ENCODE measurements at places on chromosomes 13 and 19.

- no peak for DNase-seq
Measured at GRCh38 chr19:40625406-40626120, 24.4 kb downstream of the LTBP4 start.

DNA sequence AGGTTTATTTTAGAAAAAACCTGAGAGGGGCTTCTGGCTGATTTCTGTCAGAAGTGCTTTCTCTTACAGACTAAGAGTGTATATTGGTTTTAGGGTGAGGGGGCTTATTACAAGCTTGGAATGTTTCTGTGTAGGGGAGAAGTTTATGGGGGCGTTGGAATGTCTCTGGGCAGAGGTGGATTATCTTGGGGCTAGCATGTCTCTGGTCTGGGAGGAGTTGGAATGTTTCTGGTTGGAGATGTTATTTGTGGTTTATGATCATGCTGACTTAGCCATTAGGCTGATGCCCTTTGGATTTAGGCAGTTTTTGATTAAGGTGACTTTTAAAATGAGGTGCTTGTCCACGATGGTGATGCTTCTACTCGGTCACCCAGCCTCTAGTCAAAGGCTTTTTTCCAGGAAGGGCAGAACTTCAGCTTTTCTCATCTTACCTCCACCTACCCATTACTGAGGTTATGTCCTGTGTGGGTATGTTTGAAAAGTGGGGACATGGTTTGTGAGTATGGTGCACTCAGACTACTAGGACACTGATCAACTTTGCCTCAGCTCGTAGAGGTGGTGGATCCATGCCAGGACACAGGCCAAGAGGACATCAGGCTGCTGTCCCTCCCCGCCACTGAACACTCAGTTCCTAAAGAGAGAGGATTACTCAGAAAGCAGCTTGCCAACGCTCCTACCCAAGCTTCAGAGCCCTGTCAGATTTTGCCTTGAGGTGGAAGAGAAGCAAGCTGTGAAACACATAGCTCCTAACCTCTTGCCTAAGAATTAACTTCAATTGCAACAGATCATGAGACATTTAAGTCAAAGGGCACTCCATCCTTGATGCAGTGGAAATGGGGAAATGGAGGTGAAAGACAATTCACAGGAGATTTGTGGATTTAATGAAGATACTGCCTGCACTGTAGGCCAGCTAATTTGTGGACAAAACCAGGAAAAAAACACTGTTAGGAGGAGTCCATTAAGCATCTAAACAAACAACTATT, 63.6 kb downstream of the ZNF44 start:
- DNase-seq = no peak

DNA sequence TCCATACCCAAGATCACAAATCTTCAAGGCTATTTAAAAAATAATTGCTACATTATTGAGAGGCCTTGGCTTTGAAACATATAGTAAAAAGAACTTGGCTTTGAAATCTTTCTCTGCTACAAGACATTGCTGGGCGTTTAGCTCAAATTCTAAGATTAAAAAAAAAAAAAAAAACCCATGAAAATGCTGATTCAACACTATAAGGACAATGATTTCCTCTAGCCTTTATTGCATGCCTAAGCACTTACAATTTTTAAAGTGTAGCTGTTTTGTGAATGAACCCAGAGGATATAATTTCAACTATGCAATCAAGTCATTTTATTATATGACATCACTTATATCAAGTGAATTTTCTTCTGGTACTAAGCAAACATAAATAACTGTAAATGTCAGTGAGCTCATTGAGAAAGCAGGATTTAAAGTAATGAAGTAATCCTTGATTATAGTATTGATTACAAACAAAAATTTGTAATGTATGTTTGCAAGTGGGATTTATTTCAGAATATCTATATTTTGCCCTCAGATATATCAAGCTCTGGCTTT, 340.0 kb upstream of the GPC6 start:
- DNase-seq = no peak

DNA sequence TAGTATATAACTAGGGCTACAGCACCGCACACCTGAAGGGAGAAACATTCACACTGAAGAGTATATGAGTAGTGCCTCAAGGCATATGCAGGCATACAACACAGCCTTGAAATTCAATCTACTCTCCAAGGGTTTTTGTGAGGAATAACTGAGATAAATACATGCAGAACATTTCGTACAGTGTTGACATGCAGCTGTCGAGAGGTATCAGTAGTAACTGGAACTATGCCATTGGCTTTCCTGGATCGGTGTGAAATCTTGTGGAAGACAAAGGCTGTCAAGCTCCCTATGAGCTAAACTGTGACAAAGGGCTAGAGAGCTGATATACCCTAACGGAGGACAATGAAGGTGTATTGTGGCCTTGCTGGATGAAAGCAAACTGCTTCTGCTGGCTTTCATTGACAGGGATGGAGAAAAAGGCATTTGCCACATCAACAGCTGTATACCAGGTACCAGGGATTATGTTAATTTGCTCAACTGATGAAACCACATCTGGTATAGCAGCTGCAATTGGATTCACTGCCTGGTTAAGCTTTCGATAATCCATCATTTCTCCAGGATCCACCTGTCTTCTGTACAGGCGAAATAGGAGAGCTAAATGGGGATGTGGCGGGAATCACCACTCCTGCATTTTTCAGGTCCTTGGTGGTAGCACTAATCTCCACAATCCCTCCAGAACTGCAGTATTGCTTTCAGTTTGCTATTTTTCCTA, 16.3 kb downstream of the MTRF1 start:
- no peak for DNase-seq

DNA sequence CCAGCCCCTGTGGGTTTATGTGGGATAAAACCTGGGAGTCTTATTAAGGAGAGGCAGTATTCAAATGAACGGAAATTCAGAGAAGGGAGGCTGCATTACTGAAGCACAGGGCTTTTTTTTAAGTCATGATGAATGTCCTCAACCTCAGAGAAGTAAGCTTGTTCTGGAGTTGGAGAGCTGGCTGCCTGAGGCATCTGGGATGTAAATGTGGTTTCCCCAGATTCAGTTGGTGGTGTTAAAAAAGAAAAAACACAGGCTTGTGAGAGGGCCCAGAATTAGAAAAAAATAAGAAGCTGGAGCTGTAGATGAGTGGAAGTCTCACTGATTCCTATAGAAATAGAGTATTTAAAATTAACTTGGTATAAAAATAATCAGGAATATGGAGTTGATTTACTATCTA, 64.0 kb upstream of the GPR12 start:
- DNase-seq = no peak

GRCh38 chr19:58544591-58545285, 874 bp downstream of the TRIM28 start:
- DNase-seq = no peak

- no peak for DNase-seq
Measured at GRCh38 chr13:108267347-108267746, 2.2 kb upstream of the TNFSF13B start.

GRCh38 chr19:49918089-49918488, 10.9 kb upstream of the ATF5 start:
- DNase-seq = no peak

GRCh38 chr19:36891768-36892357, 24.2 kb downstream of the ZNF829 start:
- no peak for DNase-seq

DNA sequence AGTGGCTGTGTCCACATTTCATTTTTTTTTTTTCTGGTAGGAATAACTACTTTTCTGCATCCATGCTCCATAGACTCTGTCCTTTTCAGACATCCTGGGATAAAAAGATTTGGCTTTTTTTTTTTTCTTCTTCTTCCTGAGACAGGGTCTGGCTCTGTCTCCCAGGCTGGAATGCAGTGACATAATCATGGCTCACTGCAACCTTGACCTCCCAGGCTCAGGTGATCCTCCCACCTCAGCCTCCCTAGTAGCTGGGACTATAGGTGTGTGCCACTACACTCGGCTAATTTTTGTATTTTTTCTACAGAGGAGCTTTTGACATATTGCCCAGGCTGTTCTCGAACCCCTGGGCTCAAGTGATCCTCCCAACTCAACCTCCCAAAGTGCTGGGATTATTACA, 4.1 kb upstream of the ICAM3 start:
- DNase-seq = no peak

DNA sequence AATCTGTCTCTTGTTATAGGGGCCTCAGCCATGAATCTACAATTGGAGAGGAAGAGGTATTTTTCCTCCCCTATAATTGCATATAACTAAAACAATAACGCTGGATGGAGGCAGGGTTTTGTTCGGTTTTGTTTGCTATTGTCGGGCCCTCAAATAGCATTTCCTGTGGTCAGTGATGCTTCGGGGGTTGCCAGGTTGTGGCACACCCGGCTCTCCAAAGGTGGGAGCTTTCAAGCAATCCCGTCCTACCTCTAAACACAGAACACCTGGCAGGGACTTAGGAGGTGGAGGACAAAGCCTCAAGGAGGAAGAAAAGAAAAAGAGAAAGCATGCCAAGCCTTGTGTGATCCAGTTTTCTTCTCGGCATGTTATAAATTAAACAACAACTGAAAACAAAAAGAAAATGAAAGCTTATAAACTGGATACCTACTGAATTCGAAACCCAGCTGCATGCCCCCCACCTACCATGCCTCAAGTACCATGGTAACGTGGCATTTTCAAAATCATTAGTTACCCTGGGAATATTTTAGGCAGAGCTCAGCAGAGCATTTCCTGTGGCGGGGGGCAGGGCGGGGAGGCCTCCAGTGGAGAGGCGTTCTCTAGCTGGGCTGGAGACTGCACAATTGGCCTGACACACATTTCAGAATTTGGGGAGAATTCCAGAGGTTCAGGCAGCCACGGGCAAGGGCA, 213.8 kb downstream of the DCLK1 start:
- peak; percentile 11 for DNase-seq

GRCh38 chr13:26927511-26927910, 166.9 kb upstream of the GPR12 start:
- DNase-seq = no peak

DNA sequence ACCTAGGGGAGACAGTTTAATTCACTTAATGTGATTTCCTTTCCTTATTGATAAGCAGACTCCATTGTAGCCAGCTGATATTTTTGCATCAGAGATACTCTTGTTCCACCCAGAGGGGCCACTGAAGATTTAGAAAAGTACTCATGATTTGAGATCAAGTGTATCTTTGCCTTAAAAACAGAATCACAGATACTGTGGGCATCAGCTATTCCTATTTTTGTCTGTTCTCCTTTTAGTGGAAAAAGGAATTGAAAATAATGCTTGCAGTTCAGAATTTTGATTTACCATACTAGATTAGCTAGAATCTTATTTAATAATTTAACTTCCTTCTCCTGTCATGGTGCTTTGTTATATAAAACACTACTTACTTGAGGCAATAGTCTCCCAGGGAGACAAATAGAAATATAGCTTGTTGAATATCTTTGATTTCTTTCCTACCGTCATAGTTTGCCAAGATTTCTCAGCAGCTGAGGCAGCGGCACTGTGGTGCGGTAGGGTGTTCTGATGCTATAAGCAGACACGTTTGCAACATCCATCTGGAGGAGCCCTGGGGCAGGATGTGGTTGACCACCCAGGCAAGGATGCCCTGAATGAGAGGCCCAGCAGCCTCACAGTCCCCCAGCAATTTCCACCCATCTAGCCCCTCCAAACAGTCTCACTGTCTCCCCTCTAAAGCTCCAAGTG, 47.0 kb upstream of the RAP2A start:
- DNase-seq = no peak

GRCh38 chr19:55118401-55118991, 1.1 kb upstream of the PPP1R12C start:
- no peak for DNase-seq

DNA sequence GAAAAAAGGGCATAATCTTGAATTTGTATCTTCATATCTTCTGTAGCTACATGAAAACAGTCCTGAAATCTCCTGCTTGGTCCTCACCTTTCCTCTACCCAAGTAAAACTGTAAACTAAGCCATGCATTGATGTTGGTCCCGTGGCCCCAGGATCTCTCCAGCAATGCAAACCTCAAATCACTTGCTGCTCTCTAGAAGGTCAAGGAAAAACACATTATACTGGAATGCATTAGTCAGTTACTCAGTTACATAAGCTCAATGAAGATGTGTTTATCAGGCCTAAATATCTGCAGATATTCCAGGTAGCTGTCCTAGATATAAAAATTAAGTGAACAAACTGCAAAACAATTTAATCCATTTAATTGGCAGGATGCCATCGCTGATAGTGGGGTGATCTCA, 261.8 kb downstream of the ABCC4 start:
- no peak for DNase-seq

GRCh38 chr13:36685927-36686326, 12.1 kb downstream of the SERTM1 start:
- DNase-seq = no peak

DNA sequence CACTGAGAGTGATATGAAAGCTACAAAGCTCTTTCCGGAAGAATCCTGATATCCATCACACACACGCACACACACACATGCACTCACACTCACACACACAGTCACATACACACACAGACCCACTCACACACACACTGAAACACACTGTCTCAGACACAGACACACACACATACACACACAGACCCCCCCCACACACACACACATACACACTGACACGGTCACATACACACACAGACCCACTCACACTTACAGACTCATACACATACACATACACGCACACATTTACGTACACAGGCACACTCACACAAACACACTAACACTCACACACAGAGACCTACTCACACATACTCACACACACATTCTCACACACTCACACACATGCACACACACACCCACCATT, 58.6 kb downstream of the LIG4 start:
- no peak for DNase-seq

- no peak for DNase-seq
Measured at GRCh38 chr13:71624653-71625600, 242.1 kb downstream of the DACH1 start.

DNA sequence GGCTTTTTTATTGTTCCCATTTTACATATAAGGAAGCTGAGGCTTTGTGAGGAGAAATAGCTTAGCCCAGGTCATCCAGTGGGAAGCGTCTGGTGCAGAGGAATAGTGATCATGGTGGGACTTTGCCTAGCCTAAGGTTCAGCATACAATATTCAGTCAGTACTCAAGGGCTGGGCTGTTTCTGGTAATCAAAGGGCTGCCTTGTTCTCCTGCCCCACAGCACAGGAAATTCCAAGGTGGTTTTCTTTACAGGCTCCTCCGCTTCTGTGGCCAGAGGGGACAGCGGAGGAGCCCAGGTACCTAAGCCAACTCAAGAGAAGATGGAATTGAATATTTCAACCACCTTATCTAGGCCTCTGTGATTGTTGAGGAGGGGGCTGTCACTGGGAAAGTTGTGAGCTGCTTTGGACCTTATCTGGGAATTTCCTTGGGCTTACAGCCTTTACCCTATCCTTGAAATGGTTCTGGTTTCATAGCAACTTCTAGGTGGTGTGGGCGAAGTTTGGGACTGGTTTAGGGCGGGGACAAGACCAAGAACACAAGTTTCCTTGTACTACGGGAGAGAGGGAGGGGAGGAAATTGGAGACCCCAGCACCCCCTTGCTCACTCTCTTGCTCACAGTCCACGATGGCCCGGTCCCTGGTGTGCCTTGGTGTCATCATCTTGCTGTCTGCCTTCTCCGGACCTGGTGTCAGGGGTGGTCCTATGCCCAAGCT, at the start of gene MIA:
Gene MIA, plus strand, starts transcription at position 606 of the 716 bp plus-strand sequence. Its CDS starts 22 bp downstream, at position 628.
- no peak for DNase-seq
